Activated CD4-positive, alpha-beta T cell treated with anti-CD3 and anti-CD28 coated beads, Interleukin-2, Interleukin-6, amounts not matched to agents 100 ng/mL and 50 ng/mL, durations not matched to agents 16 hours and 8 hours (primary cell): ENCODE measurements at places on chromosomes 11 and 22.

GRCh38 chr11:128299132-128299726 lies 288.1 kb downstream of the ETS1 start:
- DNase-seq, result no peak

DNA sequence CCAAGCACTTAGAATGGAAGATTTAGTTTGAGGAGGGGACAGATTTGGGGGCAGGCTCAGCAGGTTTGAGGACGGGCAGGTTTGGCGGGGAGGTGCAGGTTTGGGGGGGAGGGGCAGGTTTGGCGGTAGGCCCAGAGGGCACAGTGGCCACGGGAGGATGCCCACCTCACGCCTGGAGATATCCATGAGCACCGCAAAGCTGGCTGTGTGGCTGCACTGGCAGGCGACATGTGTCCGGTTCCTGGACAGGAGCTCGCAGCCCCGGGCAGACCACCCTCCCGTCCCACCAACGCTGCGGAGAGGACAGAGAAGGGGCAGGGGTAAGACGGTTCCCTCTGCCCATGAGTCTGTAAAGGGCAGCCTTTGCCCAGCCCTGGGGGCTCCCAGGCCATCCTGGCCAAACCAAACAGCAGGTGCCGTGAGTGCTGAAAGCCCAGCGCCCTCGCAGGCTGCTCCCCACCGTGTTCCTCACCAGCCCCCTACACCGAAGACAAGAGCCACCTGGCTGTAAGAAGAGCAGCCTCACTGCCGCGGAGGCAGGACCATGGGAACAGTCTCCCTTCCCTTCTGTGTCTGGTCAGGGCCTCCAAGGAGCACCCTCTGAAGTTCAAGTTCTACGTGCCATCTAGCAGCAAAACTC lies 43.0 kb downstream of the TRMU start:
- DNase-seq, result no peak

DNA sequence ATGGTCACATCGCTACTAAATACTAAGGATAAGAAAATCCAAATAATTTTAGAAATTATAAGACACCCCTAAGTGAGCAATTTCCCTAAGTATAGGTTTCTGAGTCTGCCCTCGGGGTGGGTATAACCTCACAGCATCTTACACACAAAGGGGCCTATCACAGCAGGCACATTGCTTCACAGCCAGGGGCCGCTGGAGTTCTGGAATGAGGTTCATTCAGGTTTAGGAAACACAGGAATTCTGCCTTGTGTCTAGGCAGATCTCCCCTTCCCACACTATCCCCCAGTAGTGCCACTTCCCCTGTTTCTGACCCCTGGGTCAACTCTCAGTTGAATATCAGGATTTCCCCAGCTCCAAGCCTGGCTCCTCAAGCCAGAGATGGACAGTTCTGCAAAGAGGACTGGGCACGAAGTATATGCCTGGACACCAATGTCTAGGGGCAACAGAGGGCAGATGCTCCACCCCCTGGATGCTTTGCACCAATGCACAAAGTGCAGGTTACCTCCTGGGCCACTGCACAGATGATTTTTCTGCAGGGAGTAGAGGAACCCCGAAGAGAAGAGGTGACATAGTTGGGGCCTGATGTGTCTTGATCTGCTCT lies 11.4 kb downstream of the TUBA8 start:
- no peak for DNase-seq

DNA sequence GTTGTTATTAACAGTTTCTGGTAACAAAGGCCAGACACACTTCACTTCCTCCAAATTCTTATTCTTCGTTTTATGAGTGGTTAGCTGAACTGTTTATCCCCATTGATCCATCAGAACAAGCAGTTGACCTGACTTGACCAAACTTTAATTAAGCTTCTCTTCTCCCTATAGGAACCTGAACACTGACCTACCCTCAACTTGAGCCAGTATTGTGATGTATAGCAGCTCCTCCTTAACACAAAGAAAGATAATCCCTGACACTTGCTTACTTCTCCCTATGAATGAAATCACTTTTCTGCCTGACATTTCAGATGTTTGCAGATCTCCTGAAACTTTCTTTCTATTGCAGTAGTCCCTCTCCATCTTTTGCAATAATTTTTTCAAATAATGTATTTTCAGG lies 41.9 kb downstream of the ANO5 start:
- no peak for DNase-seq

DNA sequence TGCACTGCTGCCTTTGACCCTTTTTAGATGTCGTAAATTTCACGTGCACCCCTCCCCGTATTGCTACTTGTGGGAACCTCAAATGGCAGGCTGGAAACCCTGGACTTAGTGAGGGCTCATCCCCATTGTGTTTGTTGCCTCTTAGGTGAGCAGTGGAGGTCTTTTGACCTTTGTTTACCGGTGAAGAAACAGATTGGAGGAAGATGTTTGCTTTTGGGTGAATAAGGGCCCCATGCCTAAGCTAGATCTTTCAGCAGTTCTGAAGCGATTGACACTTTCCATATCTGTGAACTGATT lies 782 bp downstream of the SMARCB1 start:
- DNase-seq, result no peak

- no peak for DNase-seq
Observed at GRCh38 chr11:61158691-61159381, 2.4 kb downstream of the VPS37C start.
